ENCODE measurements at places on chromosomes 3 and 15. TPM values are rescaled to one million over a fixed set of nuclear protein-coding genes. Genes with fewer than 3 reads are reported as not detected.

CTXN2 gene
- not detected for total RNA-seq

- H3K4me3 ChIP-seq: no peak overlapping the region
- no peak for DNase-seq
- H3K36me3 ChIP-seq: no peaks in the 10 kb centered on the region
- H3K27me3 ChIP-seq: no peaks in the 10 kb centered on the region
- no peaks in the 10 kb centered on the region for H3K4me1 ChIP-seq
- no peak overlapping the region for H3K27ac ChIP-seq
These were observed 113.6 kb downstream of the TMCO5A start for GRCh38 chr15:38048001-38048455.

DNA sequence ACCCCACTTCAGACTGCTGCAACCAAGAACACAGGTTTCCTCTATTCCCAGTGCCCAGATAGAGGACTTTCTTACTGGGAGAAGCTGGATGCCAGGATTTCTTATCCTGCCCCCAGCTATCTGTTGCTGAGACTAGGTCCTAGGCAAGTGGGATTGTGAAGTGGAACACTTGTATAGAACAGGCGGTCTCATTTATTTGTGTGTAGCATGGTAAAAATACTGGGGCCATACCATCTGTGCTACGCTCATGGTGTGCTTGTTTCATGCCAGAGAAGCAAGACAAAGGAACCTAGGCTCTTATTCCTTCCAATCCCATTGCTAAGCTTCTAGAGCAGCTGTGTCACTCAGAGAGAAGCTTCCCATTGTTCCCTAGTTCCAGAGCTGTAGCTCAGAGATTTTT, 191.5 kb upstream of the EPHA6 start:
- peak; percentile 0 for DNase-seq
- no peak overlapping the region for H3K4me3 ChIP-seq
- no peaks in the 10 kb centered on the region for H3K27me3 ChIP-seq
- no peaks in the 10 kb centered on the region for H3K36me3 ChIP-seq
- H3K4me1 ChIP-seq: no peaks in the 10 kb centered on the region

GRCh38 chr3:43423142-43423541, 136.8 kb downstream of the SNRK start:
- H3K4me1 ChIP-seq: peaks cover 13% of the 10 kb centered on the region
- H3K36me3 ChIP-seq: no peaks in the 10 kb centered on the region
- no peak overlapping the region for H3K27ac ChIP-seq

GRCh38 chr3:100096866-100097265, 17.4 kb downstream of the FILIP1L start:
- H3K27ac ChIP-seq: no peak overlapping the region
- H3K4me3 ChIP-seq: no peak overlapping the region
- DNase-seq: no peak
- no peaks in the 10 kb centered on the region for H3K27me3 ChIP-seq

DNA sequence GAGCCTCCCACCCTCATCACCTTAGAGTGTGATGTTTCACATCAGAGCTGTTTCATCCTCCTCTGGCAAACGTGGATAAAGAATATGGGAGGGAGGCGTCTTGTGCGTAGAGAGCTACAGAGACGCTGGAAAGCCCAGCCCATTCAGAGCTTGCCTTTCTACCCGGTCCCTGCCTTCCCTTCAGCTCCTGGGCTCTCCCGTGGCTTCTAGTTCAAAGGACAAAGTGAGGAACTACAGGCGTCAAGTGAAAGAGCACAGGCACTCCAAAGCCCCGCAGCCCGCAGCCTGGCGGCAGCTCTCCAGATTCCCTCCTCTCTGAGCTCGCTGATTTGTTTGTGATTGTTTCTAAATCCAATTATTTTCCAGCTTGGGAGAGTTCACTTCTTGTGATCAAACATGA, 197.1 kb upstream of the IGF1R start:
- no peak overlapping the region for H3K4me3 ChIP-seq
- H3K36me3 ChIP-seq: no peaks in the 10 kb centered on the region
- peak; percentile 37 for DNase-seq
- no peaks in the 10 kb centered on the region for H3K4me1 ChIP-seq
- no peaks in the 10 kb centered on the region for H3K27me3 ChIP-seq

MORC1 gene
- not detected for total RNA-seq

- peaks cover 32% of the 10 kb centered on the region for H3K36me3 ChIP-seq
- no peak for DNase-seq
- H3K27me3 ChIP-seq: no peaks in the 10 kb centered on the region
- no peak overlapping the region for H3K27ac ChIP-seq
These were observed 60.7 kb downstream of the TASOR start for GRCh38 chr3:56622381-56622780.

DNA sequence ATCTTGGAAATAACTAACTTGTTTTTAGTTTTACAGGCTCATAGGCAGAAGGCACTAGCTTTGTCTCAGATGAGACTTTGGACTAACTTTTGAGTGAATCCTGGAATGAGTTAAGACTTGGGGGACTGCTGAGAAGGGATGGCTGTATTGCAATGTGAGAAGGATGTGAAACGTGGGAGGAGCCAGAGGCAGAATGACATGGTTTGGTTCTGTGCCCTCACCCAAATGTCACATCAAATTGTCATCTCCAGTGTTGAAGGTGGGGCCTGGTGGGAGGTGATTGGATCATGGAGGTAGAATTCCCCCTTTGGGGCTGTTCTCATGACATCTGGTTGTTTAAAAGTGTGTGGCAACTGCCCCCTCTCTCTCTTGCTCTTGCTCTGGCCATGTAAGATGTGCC, 28.8 kb upstream of the CCDC50 start:
- no peak overlapping the region for H3K27ac ChIP-seq
- no peaks in the 10 kb centered on the region for H3K27me3 ChIP-seq
- H3K4me1 ChIP-seq: peaks cover 12% of the 10 kb centered on the region

GOLGA6L10 gene
- total RNA-seq: not detected

DNA sequence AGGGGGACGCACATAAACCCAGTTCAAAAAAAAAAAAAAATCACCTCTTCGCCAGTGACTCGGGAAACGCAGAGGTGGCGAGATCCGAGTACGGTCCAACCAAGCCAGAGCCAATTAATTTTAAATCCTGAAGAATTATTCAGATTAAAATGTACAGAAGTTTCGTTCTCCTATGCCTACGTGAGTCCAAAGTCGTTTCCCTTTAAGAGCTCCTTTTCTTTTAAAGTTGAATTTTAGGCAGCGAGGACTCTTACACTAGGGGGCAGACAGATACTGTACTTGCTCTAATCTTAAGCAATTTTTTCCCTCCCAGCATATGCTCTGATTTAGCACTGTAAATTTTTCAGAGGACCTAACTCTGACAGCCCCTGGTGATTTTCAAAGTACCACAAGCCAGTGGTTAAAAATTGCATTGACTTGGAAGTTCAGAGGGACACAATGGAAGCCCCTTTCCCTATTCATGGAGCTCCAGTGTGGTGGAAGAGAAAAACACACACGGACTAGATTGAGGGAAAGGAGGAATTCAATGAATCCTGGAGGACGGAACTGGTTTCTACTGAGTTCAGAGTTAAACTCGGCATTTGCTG, 3.3 kb upstream of the NR2F2 start:
- no peaks in the 10 kb centered on the region for H3K36me3 ChIP-seq
- H3K27ac ChIP-seq: no peak overlapping the region
- H3K27me3 ChIP-seq: peaks cover 95% of the 10 kb centered on the region
- peaks cover 74% of the 10 kb centered on the region for H3K4me1 ChIP-seq
- peak overlapping the region; percentile 54 for H3K4me3 ChIP-seq

GRCh38 chr3:48507256-48508061, 3.5 kb upstream of the SHISA5 start:
- H3K4me3 ChIP-seq: no peak overlapping the region
- no peaks in the 10 kb centered on the region for H3K36me3 ChIP-seq
- H3K4me1 ChIP-seq: peaks cover 37% of the 10 kb centered on the region
- H3K27me3 ChIP-seq: no peaks in the 10 kb centered on the region
- 0 out of 2 replicates have a peak overlapping the region, but pooled peaks have one; percentile 59 for H3K27ac ChIP-seq

Data from GM23338 (cell line).